ENCODE measurements at places on chromosomes 6 and 20. TPM values are rescaled to one million over a fixed set of nuclear protein-coding genes. Genes with fewer than 3 reads are reported as not detected.
A peak's percentile ranks its signal among the peaks of the same experiment; 100 is the strongest.

TCP11 gene
- not detected for total RNA-seq

- H3K27me3 ChIP-seq = no peaks in the 10 kb centered on the region
- DNase-seq = no peak
- H3K4me3 ChIP-seq = no peak overlapping the region
- no peak overlapping the region for H3K27ac ChIP-seq
- no peaks in the 10 kb centered on the region for H3K36me3 ChIP-seq
Measured at GRCh38 chr6:110656492-110656891, 158.8 kb downstream of the CDK19 start.

DNA sequence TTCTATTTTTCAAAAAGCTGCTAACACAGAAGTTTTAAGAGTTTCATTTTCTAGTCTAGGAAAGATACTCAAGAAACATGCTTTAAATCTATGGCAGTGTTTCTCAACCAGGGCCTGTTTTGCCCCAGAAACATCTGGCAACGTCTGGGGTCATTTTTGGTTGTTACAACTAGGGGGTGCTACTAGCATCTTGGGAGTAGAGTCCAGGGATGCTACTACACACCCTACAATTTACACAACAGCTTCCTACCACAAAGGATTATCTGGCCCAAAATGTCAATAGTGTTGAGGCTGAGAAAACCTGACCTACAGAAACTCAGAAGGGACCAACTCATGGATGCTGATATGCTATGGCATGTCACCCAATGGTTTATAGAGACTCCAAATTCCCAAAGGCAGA, 24.4 kb downstream of the SERAC1 start:
- H3K4me3 ChIP-seq = no peak overlapping the region
- H3K27ac ChIP-seq = no peak overlapping the region
- H3K27me3 ChIP-seq = no peaks in the 10 kb centered on the region
- DNase-seq = no peak
- H3K4me1 ChIP-seq = no peaks in the 10 kb centered on the region
- H3K36me3 ChIP-seq = peaks cover 12% of the 10 kb centered on the region

DNA sequence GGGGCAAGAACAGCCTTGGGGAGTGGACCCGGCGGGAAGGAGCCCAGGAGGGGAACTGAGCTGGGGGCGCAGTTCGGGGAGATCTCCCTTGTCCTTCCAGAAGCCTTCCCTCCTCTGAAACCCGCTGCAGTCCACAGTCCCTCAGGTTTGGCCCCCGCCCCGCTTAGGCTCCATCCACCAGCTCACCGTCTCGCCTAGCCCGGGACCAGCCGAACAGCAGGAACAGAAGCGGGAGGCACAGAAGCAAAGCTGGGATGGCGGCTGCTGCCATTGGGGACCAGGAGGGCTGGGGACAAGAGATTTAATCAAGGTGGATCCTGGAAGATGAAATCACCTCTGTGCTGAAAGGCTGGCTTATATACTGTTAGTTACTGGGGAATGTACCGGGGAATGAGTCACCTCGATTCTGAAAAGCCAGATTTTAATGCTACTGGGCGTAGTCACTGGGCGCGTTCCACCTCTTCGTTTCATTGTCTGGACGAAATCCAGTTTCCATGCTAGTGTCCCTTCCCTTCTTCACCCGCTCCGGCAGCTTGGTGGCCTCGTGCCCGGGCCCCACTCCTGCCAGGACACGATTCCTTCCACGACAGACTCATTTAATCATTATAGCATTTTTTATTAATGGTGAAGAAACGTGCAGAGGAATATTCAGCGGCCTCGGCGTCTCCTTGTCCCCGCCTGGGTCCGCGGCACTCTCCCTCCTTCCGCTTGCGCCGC, at the start of gene RAET1L:
RAET1L (minus strand) TSS at position 332 of the 717 bp plus-strand sequence; CDS start at position 271, 61 bp downstream.
- H3K27me3 ChIP-seq = peaks cover 23% of the 10 kb centered on the region
- H3K4me3 ChIP-seq = no peak within 1 kb of the TSS
- DNase-seq = peak; percentile 37
- H3K36me3 ChIP-seq = no peaks in the 10 kb centered on the region
- H3K27ac ChIP-seq = no peak within 1 kb of the TSS

- DNase-seq = no peak
- peaks cover 66% of the 10 kb centered on the region for H3K4me1 ChIP-seq
- no peak overlapping the region for H3K27ac ChIP-seq
- H3K27me3 ChIP-seq = no peaks in the 10 kb centered on the region
Measured at GRCh38 chr6:34240329-34241248, 3.9 kb downstream of the HMGA1 start.

- no peak for DNase-seq
- peaks cover 35% of the 10 kb centered on the region for H3K4me1 ChIP-seq
- H3K4me3 ChIP-seq = no peak overlapping the region
- H3K27ac ChIP-seq = no peak overlapping the region
- no peaks in the 10 kb centered on the region for H3K36me3 ChIP-seq
Measured at GRCh38 chr6:136918706-136919105, 3.4 kb upstream of the SLC35D3 start.

Measured in CD4-positive, alpha-beta T cell (primary cell).